ENCODE measurements at places on chromosomes 7 and 10. TPM values are rescaled to one million over a fixed set of nuclear protein-coding genes. Genes with fewer than 3 reads are reported as not detected.

The AMZ1 gene
- not detected for total RNA-seq

The HOXA5 gene
- 5.1 TPM for total RNA-seq

The ERLIN1 gene
- 36.5 TPM for total RNA-seq

The MACC1 gene
- total RNA-seq, result 15.7 TPM

The ABCB4 gene
- 0.47 TPM for total RNA-seq

The MKX gene
- 0.84 TPM for total RNA-seq

The PCLO gene
- 4.0 TPM for total RNA-seq

The CALML3 gene
- total RNA-seq, result 66.2 TPM

The RBP4 gene
- total RNA-seq, result 9.6 TPM

The GOLGA7B gene
- 17.3 TPM for total RNA-seq

The OR2A7 gene
- total RNA-seq, result 21.7 TPM

The ENTPD1 gene
- 15.7 TPM for total RNA-seq

The ADAM22 gene
- total RNA-seq, result 0.74 TPM

The GIMAP1 gene
- total RNA-seq, result 4.6 TPM

The NMT2 gene
- 18.6 TPM for total RNA-seq

The LLCFC1 gene
- total RNA-seq, result not detected

The NRP1 gene
- 24.6 TPM for total RNA-seq

The FZD8 gene
- 5.2 TPM for total RNA-seq

The DYNC1I1 gene
- total RNA-seq, result 3.3 TPM

The PRRT4 gene
- total RNA-seq, result 2.2 TPM

The CACNA2D1 gene
- 12.8 TPM for total RNA-seq
